Activated CD4-positive, alpha-beta memory T cell treated with anti-CD3 and anti-CD28 coated beads, Interleukin-2, amount 10 ng/mL, durations not matched to agents 7 days and 5 days (primary cell): ENCODE measurements at places on chromosomes 6 and 20.

- DNase-seq = no peak
Measured at GRCh38 chr6:96197241-96197640, 181.5 kb downstream of the FUT9 start.

GRCh38 chr20:59463541-59463940 is 140.8 kb upstream of the PHACTR3 start:
- no peak for DNase-seq

DNA sequence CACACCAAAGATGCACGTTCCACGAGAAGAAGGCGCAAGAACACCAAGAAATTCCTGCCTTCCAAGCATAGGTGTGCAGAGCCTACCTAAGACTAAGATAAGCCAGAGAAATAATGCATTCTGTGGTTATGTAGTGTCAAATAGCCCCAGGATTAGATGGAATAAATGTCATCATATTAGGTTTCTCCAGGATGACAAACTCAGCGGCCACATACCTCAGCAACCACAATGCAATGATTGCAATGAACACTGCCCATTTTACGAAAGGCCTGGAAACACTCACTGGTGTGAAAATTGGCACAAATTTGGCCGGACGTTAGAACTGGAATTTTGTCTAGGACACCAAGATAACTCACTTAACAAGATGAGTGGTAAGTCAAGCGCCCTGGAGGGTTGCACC is 129.7 kb downstream of the SLC22A3 start:
- DNase-seq = no peak

GRCh38 chr6:104700371-104701185 is 159.1 kb downstream of the HACE1 start:
- no peak for DNase-seq

DNA sequence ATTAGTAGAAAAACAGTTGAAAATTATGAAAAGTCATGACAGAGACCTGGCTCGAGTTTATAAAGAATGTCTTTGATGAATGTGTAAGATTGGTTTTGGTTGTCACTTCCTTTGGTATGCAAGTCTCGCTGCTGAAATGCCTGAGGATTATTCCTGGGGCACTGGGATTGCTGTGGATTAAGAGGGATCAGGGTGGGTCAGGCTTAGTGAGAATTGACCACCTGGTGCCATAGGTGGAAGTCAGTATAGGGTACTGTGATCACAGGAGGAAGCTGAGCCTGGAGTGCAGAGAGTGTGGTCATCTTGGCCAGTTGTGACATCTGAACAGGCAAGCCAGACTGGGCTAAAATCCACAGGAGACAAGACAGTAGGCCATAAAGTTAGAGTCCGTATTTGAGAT is 34.9 kb downstream of the CEP43 start:
- DNase-seq = no peak

GRCh38 chr20:47428164-47428563 is 71.7 kb upstream of the ZMYND8 start:
- DNase-seq = no peak

GRCh38 chr6:23456396-23456795 is 669.6 kb upstream of the NRSN1 start:
- no peak for DNase-seq

GRCh38 chr6:104754788-104755409 is 104.8 kb downstream of the HACE1 start:
- no peak for DNase-seq

GRCh38 chr6:85864453-85865401 is 222.0 kb upstream of the SYNCRIP start:
- DNase-seq = no peak

GRCh38 chr20:45394221-45395113 is 13.6 kb upstream of the DBNDD2 start:
- no peak for DNase-seq

GRCh38 chr20:51470499-51470820 is 72.1 kb downstream of the NFATC2 start:
- no peak for DNase-seq

- DNase-seq = no peak
Measured at GRCh38 chr6:139985236-139985815, 610.9 kb upstream of the CITED2 start.

- DNase-seq = no peak
Measured at GRCh38 chr6:74208239-74208638, 512.2 kb downstream of the CD109 start.

GRCh38 chr20:57212534-57213276 is 53.7 kb downstream of the BMP7 start:
- DNase-seq = no peak
